ENCODE measurements at places on chromosomes 12 and 14. TPM values are rescaled to one million over a fixed set of nuclear protein-coding genes. Genes with fewer than 3 reads are reported as not detected.

Gene AICDA
- total RNA-seq = not detected

Gene ESPL1
- 33.3 TPM for total RNA-seq

DNA sequence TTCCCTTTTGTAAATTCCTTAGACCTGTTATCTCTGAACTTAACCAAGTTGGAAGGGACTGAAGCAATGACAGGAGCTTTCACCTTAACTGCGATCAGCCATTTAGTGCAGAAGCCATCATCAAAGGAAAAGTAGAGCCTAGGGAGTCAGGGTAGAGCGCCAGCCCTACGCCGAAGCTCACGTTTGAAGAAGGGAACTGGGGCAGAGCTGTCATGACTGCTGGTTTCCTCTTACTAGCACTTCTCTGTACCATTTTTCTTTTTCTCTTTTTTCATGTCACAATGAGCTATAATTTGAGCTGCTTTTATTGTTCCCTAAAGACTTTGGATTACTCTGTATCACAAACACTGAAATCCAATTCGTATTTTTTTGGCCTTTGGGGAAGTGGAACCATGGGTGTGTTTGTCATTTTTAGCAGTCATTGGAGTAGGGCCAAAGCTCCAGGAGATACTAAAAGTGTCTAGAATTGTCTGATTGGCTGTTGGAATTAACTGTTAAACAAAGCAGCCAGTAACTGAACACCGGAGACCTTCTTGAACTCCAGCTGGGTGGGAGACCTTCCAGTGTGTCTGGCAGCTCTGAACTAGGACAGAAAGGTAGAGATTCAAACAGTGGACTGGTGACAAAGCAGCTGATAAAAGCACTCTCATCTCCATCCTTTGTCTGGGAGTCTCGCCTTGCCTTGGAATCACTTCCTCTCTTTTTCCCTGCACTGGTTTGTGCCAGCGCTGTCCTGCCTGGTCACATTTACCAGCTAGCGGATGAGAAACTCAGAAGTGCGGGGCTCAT, 9.1 kb downstream of the MTRFR start:
- H3K27me3 ChIP-seq = no peaks in the 10 kb centered on the region
- H3K4me1 ChIP-seq = no peaks in the 10 kb centered on the region
- peak overlapping the region; percentile 57 for H3K27ac ChIP-seq
- H3K4me3 ChIP-seq = peak overlapping the region; percentile 18

Gene ALDH1L2
- total RNA-seq = 0.54 TPM

DNA sequence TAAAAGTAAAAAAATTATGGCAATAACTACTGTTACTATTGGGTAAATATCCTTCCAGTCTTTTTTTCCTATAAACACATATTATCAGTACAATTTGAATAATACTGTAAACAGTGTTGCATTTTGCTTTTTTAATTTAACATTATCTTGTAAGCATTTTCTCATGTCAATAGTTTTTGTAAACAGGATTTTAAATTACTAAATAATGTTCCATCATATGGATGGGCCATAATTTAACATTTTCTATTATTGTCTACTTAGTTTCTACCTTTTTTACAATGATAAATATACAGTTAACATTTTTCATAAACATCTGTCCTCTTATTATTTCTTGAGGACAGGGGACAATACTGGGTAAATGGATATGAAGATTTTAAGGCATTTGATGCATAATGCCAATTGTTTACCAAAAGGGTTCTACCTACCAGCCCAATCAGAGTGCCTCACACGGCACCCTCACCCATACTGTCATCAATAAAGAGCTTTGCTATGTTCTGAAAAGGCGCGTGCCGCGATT, 759 bp upstream of the ACVR1B start:
- H3K36me3 ChIP-seq = peaks cover under 1% of the 10 kb centered on the region
- peak overlapping the region; percentile 83 for H3K4me3 ChIP-seq
- DNase-seq = no peak
- H3K27ac ChIP-seq = no peak overlapping the region
- H3K27me3 ChIP-seq = peaks cover 40% of the 10 kb centered on the region

Gene SAMD15
- total RNA-seq = 5.7 TPM

Gene OAS2
- not detected for total RNA-seq

DNA sequence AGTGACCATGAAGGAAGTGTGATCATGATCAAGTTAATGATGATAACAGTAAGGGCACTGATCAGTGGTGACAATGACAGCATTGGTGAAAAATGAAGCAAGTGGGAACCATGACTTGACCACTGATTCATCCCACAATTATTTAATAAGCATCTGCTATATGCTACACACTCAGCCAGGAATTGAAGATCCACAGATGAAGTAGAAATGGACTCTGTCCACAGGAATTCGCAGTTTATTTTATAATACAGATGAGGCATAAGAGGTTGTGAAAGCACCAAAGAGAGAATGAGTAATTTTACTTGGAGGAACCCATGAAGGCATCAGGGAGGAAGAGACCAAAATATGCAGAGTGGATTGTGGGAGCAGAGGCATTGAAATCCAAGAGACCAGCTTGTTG, 33.8 kb upstream of the SMUG1 start:
- H3K36me3 ChIP-seq = no peaks in the 10 kb centered on the region
- H3K27ac ChIP-seq = no peak overlapping the region
- H3K4me1 ChIP-seq = no peaks in the 10 kb centered on the region
- peaks cover 17% of the 10 kb centered on the region for H3K27me3 ChIP-seq
- DNase-seq = no peak
